ENCODE measurements at places on chromosomes 2 and 18.
A peak's percentile ranks its signal among the peaks of the same experiment; 100 is the strongest.

- DNase-seq, result no peak
Measured at GRCh38 chr2:223654384-223654915, 52.3 kb upstream of the SCG2 start.

- DNase-seq, result no peak
Measured at GRCh38 chr2:75528221-75528977, 32.3 kb downstream of the EVA1A start.

- peak; percentile 37 for DNase-seq
Measured at GRCh38 chr2:74515271-74515980, 1.2 kb downstream of the TLX2 start.

- no peak for DNase-seq
Measured at GRCh38 chr2:188916736-188917135, 57.4 kb upstream of the COL3A1 start.

DNA sequence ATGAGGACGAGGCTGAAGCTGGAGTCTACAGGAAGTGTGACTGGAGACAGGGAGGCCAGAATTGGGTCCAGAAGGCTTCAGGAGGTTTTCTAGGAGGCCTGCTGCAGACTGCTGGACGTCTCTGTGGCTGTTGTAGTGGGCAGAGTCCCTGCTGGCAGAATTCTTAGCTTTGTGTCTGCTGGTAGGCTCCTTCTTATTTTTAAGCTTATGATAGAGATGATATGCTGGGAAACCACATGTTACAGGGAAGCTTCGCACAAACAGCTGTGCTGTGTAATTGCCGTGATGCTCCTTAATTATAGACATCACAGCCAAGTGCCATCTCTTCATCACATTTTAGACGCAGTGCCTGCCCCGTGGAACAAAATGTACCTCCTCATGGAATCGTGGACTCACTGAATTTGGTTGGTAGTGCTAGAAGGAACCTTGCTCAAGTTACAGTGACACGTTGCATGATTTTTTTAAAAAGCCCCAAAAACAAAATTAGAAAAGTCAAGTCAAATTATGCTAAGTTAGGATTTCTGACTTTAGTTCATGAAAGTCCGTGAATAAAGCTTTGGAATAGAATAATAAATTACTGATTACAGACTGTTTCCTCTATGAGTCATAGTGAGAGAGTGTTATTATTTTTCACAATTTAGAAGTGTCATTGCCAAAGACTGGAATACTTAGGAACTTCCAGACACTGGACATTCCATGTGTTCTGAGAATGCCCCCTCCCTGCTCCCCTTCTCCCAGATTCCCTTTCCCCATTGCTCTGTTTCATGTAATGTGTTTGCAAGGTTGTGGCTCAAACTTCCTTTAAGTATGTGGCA lies 144.1 kb downstream of the FHOD3 start:
- no peak for DNase-seq

DNA sequence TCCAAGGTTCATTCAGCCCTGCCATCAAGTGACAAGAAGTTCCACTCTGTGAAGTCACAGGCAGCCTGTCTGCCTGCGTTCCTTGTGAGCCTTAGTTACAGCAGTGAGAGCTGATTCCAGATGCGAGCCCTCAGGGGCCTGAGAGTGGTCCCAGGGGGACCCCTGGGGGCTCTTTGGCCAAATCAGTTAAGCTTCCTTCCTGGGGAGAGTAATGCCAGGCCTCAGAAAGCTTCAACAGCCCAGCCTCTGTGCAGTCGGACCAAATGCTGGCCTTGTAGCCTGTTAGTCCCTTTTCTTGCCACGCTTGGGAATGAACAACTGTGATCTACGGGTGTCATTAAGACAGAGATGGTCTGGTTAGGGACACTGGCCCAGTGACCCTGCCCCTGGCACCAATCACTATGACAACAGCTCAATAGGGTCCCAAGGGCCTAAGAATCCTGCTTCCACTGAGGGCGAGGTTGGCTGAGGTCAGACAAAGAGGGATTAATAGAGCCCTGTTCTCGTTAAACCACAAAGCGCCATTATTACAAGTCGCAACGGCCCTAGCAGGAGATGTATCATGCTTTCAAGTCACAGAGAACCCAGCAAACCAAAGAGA lies 50.9 kb downstream of the HS1BP3 start:
- no peak for DNase-seq

GRCh38 chr2:182593394-182593975 lies 122.6 kb upstream of the DNAJC10 start:
- no peak for DNase-seq

DNA sequence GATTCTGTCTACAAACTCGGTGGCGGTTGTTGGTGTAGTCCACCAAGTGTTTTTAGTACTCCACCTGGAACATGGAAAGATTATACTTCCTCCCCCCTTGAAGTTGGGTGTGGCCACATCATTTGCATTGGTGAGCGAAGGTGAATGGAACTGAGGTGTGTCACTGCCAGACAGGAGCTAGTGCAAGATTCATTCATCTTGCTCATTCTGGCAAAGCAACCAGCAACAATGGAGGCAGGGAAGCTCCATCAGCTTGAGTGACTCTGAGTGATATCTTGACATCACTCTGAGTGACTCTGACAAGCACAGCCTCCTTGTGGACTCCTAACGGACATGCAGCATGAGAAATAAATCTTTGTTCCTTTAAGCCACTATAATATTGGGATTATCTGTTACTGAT lies 54.7 kb upstream of the SLC1A4 start:
- DNase-seq, result no peak

- no peak for DNase-seq
Measured at GRCh38 chr2:231940795-231941194, 14.6 kb upstream of the NPPC start.

GRCh38 chr2:218129458-218130135 lies 3.8 kb downstream of the CXCR2 start:
- no peak for DNase-seq

- no peak for DNase-seq
Measured at GRCh38 chr2:43924463-43924862, 71.3 kb downstream of the LRPPRC start.

DNA sequence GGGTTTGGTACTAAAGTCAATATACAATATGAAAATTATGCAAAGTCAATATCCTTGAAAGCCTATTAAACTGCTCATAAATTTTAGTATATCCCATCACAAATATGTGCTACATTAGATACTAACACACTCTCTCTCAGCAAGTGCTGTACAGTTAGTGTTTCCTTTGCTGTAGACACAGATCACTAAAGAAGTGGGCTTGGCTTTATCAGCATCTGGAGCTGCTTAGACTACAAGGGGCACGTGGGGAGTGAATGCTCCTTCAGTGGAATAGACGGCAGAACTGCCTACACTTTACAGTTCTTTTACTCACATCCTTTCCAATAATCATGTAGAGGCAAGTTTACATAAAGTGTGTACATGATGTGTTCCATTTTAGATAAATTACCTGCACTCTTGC lies 26.0 kb upstream of the EFEMP1 start:
- DNase-seq, result no peak

GRCh38 chr2:17035010-17035409 lies 369.4 kb upstream of the CYRIA start:
- no peak for DNase-seq

DNA sequence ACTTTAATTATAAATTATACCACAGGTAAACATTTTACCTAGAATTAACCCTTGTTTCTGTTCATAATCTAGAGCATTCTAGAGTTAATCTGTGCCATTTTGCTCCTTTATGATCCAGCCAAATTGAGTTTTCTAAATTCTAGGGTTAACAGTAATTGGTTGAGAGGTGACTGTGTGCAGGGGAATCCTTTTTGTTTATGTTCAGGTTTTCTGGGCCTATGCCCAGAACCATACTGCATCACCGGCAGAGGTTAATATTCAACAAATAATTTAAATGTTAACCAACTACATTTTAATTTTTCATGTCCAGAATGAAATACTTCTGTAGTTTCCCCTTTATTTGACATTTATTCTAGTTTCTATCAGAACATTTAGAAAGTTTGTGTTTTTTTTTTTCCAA lies 32.3 kb downstream of the CARF start:
- DNase-seq, result no peak

DNA sequence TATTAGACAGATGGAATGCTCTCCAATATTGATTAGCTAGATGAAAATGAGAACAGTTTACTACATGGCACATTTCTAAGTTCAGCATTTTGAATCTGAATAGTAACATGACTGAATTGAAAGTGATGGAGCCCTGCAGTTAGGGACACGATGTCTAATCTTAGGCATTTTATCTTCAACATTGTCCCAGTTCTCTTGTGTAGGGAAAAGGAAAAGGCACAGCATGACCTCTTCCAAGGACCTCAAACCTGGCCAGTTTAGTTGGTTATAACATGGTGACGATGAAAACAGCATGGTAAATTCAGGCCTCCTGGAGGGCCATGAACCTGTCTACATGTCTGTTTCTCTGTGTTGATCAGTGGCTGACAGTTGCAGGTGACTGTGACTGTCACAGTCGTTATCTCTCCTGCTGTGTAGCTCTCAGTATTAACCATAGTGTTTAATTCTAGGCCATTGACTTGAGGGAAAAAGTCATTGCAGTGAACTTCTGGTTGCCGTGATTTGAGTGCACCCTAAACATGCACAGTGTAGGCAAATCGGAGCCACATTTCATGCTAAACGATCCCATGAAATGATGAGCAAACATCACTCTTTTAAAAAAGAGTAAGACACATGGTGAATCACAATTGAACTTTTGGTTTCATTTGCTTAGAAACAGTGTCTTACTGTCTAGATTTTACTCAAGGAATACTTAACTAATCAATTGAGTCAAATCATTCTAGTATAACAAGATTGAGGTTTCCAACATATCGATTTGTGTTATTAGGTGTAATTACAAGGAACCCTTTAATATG lies 129.7 kb downstream of the PHLPP1 start:
- DNase-seq, result peak; percentile 53

GRCh38 chr2:130152816-130153595 lies 8.1 kb upstream of the CCDC74B start:
- no peak for DNase-seq

- no peak for DNase-seq
Measured at GRCh38 chr2:63789338-63790020, 52.2 kb upstream of the UGP2 start.

DNA sequence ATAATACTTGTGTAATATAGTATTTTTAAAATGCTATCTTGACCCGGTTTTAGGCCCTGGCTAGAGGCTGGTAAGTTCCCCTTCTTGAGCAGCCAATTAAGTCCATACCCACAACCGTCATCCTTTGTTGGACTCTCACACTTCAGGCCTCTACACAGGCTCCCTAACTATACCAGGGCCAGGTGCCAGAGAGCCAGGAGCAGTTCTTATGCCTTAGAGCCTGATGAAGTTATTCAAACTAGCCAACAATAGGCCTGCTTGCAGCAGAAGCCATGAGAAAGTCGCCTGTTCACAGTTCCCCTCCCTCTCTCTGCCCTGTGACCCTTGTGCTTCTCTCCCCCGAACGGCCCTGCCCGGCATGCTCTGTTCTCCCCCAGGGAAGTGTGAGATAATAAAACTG lies 454.2 kb upstream of the KLHL29 start:
- DNase-seq, result no peak

GRCh38 chr18:67845035-67845434 lies 328.5 kb upstream of the DSEL start:
- DNase-seq, result no peak

GRCh38 chr2:147649286-147649685 lies 195.5 kb upstream of the ACVR2A start:
- DNase-seq, result no peak

DNA sequence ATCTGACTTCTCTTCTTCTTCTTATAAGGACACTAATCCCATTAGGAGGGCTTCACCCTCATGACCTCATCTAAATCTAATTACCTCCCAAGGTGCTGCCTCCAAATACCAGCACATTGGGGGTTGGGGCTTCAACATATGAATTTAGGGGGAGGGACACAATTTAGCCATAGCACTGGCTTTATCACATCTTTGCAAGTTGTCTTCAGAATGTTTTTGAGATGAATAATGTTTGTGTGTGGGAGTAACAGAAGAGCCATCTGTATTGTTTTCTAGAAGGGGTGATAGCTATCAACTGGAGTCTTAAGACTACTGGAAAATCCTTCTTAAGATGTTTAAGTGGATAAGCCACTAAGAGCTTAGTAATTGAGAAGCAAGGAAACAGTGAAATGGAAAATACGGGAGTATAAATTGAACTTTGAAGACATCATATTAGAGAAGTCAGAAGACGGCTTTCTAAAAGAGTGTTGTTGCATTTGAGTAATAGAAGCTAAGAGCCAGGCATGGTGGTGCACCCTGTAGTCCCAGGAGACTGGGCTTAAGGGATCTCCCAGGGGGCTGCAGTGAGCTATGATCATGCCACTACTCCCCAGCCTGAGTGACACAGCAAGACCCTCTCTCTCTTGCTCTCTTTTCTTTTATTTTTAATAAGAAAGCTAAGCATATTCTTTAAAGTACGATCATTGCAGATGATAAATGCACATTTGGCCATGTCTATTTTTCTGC lies 32.6 kb upstream of the B3GNT2 start:
- no peak for DNase-seq

DNA sequence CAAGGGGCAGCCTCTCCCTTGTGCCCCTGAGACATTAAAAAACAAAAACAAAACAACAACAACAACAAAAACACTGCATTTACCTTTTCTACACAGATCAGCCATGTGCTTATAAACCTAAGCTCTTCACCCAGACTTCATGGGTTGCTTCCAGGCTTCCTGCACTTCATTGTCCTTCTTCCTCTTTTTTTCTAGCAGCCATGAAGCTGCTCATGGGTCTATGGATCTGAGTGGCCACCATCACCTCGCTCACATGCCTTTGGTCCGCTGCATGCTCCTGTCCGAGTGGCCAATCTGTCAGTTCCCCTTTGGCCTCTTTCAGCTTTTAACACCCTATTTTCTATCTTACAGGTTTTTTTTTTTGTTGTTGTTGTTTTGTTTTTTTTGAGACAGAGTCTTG lies 9.0 kb upstream of the TET3 start:
- DNase-seq, result no peak

GRCh38 chr2:233419602-233420391 lies 65.5 kb downstream of the DGKD start:
- DNase-seq, result peak; percentile 64

DNA sequence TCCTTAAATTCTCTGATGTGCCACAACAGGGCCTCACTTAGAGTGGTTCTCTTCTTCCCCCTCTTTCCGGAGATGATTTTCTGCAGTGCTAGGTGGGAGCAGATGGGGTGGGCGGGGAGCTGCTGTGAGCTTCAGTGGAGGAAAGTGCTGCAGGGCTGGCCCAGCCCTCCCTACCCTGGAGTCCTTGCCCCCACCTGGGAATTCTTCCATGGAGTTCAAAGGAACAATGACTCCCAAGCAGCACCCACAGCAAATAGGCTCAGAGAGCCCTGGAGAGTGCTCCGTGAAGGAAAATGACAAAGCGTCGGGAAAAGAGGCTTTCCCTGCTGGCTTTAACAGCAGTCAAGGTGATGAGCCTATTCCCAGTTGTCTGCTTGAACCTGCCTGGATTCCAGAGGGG lies 28.8 kb downstream of the LOXHD1 start:
- no peak for DNase-seq

- no peak for DNase-seq
Measured at GRCh38 chr2:235433860-235434259, 60.0 kb upstream of the AGAP1 start.

Data from stimulated activated CD4-positive, alpha-beta T cell treated with anti-CD3 and anti-CD28 coated beads, Interleukin-15, amount 100 ng/mL, for 24 hours (primary cell).